CD4-positive, alpha-beta T cell treated with Interleukin-15 for 4 hours (primary cell): ENCODE measurements at places on chromosomes 5 and 9.

- DNase-seq, result peak; percentile 43
These were observed 263.2 kb downstream of the COX7C start for GRCh38 chr5:86880785-86881492.

DNA sequence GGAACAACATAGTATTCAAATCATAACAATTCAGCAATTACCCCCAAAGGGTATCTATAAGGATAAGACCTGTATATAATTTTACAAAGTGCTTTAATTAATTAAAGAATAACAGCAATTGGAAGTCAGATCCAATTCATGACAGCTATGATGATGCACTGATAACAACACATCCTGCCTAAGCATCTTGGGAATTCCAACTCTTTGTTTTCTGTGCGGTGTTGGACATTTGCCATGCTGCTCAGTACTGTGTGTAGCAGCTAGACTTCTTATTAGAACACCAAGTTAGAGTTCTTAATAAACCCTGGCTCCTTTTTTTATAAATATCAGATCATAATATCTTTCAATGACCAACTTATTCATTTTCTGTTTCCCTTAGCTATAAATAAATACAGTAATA lies 209.0 kb downstream of the SEC61B start:
- no peak for DNase-seq

DNA sequence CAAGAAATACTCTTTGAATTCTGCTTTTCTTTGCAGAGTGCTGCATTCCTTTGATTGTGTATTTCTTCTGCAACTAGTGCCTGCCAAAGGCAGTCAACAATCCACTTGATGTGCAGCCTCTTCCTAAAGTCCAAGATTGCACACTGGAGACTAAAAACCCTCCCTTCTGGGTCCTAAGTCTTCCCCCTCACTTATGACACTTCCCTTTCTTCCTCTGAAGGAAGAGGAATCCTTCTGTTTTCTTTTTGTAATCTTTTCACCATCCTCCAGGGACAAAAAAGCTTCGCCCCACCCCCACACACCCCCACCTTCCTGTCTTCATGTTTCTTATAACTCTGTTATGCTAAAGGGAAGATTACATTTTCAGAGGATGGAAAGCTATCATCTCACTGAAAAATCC lies 39.9 kb downstream of the WDR36 start:
- no peak for DNase-seq

- no peak for DNase-seq
These were observed 329.1 kb downstream of the SH3GL2 start for GRCh38 chr9:17907779-17908508.

DNA sequence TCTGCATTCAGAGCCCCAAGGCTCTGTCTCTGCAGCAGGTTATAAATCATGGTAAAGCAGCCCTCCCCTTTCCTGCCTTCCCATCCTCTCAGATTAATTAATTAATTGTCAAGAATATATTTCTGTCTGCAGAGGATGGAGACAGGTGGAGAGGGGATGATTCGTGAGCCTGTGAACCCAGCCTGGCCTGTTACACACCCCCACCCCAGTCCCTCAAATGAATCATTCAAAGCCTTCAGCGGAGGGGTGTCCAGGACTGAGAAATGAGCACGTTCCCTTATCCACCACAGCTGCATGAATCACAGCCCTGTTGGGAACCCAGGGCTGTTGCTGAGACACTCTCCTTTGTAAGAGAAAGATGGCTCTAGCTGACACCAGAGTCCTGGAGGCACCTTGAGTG lies 56.0 kb downstream of the NIPAL4 start:
- peak; percentile 25 for DNase-seq

DNA sequence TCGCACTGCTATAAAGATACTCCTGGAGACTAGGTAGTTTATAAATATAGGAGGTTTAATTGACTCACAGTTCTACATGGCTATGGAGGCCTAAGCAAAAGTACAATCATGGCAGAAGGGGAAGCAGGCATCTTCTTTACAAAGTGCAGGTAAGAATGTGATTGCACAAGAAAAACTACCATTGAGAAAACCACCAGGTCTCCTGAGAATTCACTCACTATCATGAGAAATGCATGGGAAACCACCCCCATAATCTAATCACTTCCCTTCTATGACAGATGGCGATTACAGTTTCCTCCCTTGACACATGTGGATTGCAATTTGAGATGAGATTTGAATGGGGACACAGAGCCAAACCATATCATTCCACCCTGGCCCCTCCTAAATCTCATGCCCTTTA lies 121.2 kb upstream of the ST8SIA4 start:
- no peak for DNase-seq

DNA sequence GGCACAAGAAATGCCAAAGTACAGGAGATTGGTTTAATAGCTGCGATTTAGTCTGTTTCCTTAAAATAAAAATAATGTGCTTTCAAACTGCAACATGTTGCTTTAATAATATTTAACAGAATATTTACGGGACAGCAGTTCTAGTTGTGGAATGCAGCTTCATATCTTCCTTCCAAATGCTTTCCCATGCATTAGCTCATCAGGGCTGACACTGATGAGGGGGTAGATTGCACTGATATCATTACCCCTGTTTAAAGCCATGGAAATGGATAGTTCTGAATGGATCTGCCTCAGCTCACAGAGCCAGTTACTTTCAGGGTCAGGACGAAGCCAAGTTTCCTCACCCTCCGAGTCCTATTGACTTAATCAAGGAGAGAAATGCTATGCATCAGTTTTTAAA lies 93.2 kb upstream of the OSMR start:
- DNase-seq, result no peak

DNA sequence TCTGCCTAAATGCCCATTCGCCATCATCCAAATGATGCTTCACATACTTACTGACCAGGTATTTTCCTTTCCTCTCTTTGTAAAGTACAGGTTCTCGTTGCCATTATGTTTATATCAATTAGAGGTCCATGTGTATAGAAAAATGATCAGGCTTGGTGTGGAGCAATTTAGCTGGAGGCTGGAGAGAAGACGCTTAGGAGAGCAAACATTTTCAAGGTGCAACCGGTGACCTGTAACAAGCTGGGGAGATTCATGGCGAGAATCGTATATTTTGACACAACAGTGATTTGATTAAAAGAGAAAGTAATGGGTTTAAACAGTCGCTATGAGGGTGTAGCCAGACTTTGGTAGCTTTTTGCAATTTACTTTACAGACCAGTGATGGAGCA lies 170.9 kb upstream of the TBCA start:
- no peak for DNase-seq

DNA sequence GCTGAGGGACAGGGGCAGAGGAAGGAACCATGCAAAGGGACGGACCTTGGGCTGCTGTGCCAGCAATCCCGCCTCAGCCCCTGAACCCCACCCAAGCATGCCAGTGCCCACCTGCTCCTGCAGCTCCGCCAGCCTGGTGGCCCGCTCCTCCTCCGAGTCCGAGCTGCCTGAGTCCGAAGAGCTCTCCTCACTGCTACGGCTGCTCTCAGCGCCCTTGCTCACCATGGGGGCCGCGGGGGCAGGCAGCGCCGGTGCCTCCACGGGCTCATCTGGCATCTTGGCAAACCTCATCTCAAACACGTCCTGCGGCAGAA lies 16.3 kb downstream of the BRD3OS start:
- no peak for DNase-seq

DNA sequence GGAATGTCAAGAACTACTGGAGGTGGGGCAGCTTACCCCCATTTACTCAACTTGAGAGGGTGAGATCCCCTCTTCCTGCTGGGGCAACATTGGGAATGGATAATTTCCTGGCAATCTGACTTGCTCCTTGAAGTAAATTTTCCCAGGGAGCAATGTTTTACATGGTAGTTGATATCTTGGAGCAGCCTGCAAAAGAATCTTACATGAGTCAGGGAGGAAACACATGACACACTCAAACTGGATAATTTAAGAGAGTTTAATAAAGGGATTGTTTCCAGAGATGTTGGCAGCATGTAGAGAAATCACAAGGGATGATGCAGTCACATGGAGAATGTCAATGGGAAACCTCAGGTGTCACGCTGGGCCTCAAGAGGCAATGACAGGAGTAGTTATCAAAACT lies 212.5 kb downstream of the GAS1 start:
- DNase-seq, result no peak

DNA sequence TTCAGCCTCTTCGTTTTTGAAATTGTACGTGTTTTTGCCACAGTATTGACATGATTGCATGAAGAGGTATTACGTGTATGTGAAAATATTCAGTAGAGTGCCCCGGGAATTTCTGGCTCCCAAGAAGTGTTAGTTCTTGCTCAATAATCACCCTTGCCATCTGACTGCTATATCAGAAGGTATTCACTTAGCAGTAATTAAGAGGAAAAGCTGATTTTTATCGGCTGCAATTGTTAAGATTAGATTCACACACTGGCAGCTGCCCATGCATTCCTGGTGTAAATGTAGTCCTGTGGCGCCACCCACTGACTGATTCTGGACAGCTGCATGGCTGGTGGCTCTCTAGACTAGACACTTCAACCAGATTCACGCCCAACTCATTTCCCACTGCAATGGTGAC lies 440.1 kb upstream of the ADAMTS16 start:
- DNase-seq, result no peak

DNA sequence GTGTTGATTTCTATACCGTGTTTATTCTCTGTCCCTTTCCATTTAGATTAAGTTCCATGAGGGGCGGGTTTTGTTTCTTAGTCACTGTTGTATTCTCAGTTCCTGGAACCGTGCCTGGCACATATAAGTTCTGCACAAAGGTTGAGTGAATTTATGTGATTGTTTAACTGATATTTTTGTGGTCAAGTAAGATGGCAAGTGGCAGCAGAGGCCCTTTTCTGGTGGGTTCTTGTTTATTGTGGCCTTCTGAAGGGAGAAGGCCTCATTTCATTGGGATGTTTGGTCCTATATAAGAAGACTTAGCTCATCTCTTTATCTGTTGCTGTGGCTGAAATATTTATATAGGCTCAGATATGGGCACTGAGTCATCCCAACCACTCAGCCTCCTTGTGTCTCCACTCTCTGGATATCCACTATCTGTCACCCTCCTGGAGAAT lies 262.5 kb downstream of the PSAT1 start:
- DNase-seq, result no peak

DNA sequence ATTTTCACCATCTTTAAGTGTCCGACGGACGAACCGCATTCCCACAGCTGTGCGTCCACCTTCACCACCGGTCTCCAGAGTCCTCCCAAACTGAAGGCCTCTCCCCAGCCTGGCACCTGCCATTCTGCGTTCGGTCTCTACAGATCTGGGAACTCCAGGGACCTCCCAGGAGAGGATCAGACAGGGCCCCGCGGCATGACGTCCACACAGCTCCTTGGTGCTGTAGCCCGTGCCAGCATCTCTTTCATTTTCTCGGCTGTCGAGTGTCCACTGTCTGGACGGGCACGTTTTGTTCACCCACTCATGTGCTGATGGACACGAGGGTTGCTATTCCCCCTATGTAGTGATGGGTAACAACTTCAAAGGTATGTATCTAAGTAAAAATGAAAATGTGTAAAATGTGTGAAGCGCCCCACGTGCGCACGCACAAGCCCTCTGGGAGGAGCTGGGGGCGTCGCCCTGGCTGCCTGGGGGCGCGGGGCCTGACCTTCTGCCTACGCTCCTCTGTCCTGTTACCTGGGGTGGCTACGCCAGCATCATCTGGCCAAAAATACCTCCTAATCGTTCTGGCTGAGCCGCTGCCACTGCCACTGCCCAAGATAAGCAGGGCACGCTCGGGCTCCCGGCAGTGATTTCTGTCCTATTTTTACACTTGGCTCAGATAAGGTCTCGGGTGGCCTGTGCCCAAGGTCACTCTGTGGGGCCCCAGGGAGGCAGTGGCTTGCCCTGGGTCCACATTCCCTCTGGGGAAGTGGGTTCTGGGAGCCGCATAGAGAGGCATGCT lies 10.8 kb upstream of the SLC12A7 start:
- no peak for DNase-seq

DNA sequence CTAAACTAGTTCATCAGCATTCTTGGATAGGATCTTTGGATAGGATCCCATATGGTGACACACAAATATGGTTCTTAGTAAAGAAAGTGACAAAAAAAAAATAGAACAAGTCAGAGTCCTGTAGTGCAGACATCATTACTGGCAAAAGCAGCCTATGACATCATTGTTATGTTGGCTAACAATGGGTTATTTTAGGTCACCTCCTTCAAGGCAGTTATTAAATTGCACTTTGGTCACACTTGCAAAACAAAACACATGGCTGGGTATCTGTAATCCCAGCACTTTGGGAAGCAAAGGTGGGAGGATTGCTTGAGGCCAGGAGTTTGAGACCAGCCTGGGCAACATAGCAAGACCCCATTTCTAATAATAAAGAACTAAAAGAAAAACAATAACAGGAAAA lies 185.9 kb downstream of the KIAA0825 start:
- no peak for DNase-seq

DNA sequence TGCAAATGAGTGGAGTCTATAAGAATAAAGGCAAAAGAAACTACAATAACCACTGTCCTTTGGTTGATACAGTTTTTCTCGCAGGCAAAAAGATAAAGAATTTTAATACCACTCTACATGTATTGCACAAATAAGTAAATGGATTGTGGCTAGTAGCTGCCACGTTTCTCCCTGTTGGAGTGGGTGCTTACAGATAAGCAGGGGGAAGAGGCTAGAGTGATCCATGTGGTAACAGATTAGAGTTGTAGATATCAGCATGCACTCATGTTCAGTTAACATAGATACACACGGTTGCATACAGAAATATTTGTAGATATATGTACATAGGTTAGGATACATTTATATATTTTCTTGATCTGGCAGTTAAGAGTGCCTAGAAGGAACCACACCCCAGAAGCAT lies 179.5 kb downstream of the ARHGEF28 start:
- no peak for DNase-seq

DNA sequence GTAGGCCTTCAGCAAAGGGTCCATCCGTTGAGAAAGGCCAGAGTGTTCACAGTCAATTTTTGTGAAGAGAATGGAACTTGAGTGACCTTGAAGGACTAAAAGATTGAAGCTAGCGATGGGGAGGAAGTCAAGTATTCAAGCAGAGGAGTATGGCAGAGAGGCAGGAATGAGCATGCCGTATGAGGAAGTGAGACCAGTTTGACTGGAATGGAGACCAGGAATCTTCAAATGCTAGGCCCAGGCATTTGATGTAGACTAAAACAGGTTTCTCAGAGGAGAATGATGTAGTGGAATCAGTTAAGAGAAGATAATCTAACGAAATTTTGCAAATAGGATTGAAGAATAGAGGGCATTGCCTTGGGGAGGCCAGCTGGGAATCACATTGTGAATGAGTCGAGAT lies 90.4 kb upstream of the SEMA6A start:
- no peak for DNase-seq

DNA sequence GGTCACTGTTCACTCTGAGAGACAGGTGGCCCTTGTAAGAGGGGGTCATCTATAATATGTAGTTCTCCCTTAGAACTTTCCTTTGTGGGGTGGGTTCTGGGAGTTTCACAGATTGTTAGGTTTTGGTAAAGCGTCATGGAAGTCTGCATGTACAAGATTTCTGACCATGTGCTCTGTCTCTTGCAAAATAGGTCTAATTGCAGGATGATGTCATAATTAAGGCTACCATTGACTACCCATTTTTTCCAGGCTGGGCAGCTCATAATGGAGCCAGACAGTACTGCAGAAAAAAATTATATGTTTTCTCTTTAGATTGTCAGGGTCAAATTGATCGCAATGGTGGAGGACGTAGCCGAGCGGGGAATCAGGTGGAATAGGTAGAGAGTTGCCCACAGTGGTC lies 3.7 kb upstream of the GM2A start:
- no peak for DNase-seq
